ENCODE measurements at places on chromosomes 3 and 15.

DNA sequence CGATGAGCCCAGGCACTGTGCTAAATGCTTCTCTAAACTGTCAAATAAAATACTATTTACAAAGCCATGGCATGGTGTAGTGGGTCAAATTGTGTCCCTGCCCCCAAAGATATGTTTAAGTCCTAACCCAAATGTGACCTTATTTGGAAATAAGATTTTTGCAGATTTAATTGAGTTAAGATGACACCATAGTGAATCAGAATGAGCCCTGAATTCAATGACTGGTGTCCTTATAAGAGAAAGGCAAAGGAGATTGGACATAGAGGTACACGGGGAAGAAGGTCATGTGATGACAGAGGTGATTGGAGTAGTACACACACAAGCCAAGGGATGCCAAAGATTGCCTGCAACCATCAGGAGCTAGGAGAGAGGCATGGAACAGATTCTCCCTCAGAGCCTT lies 121.6 kb upstream of the VEPH1 start:
- H3K4me3 ChIP-seq = no peak overlapping the region
- DNase-seq = no peak
- H3K36me3 ChIP-seq = no peaks in the 10 kb centered on the region
- H3K4me1 ChIP-seq = no peaks in the 10 kb centered on the region
- H3K27me3 ChIP-seq = no peaks in the 10 kb centered on the region
- no peak overlapping the region for H3K27ac ChIP-seq

- H3K4me3 ChIP-seq = no peak overlapping the region
- H3K27me3 ChIP-seq = no peaks in the 10 kb centered on the region
- no peak for DNase-seq
- no peaks in the 10 kb centered on the region for H3K4me1 ChIP-seq
- H3K27ac ChIP-seq = no peak overlapping the region
- no peaks in the 10 kb centered on the region for H3K36me3 ChIP-seq
These were observed 66.5 kb upstream of the TBL1XR1 start for GRCh38 chr3:177263615-177264368.

GRCh38 chr15:101373577-101373976 lies 78.5 kb upstream of the SNRPA1 start:
- no peak overlapping the region for H3K27ac ChIP-seq
- no peaks in the 10 kb centered on the region for H3K27me3 ChIP-seq
- no peak overlapping the region for H3K4me3 ChIP-seq

DNA sequence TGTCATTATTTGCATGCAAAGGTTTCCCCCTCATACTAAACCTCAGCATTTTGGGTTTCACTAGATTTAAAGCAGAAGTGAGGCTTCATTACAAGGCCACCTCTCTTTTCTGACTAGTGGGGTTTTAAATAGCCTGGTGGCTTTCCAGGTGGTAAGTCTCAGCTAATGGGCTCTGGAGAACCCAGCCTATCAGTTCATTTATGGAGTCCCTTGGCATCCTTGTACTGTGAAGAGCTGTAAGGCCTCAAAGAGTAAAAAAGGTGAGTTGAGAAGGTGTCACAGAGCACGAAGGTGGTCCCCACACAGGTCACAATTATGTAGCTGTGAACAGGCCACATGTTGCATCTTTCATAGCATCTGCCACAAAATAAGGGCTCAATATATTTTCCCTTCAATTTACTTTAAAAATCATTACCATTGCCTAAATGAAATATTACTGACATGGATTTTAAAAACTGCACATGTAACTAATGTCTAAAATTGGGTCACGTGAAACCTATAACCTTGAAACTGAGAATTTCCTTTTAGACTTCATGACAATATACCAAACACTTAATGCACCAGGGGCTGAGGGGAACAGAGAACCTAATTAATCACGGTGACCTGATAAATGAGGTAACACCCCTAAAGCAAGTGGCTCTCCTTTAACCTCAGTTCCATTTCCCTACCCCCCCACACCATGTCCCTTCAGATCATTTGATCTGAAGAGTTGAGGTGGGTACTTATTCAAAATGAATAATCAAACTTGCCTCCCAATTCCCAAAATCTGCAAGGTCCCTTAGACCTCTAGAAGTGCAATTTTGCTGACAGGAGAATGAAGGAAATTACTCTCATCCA lies 1.3 kb downstream of the NGLY1 start:
- peak overlapping the region; percentile 86 for H3K27ac ChIP-seq
- H3K27me3 ChIP-seq = no peaks in the 10 kb centered on the region
- peaks cover 10% of the 10 kb centered on the region for H3K4me1 ChIP-seq
- H3K36me3 ChIP-seq = peaks cover 2% of the 10 kb centered on the region

GRCh38 chr15:27398631-27399161 lies 427.7 kb downstream of the GABRG3 start:
- no peaks in the 10 kb centered on the region for H3K27me3 ChIP-seq
- H3K27ac ChIP-seq = no peak overlapping the region
- no peak for DNase-seq
- H3K4me3 ChIP-seq = no peak overlapping the region
- H3K36me3 ChIP-seq = no peaks in the 10 kb centered on the region
- H3K4me1 ChIP-seq = no peaks in the 10 kb centered on the region

DNA sequence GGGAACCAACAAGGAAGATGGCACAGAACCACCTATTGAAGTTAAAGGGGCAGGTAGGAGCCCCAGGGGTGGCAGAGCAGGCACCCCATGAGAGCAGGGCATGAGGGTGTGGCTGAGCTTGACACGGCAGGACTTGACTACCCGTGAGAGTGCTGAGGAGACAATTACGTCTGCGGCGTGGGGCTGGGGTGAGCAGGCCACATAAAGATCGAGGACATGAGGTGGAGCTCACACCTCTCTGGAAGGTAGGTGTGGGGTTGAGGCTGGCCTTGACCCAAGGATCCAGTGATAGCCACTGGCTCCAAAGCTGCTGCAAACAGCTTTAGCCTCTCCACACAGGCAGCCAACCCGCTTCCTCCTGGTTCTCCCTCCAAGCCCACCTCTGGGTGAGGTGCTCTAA lies 64.5 kb downstream of the PCSK6 start:
- H3K4me1 ChIP-seq = no peaks in the 10 kb centered on the region
- no peak overlapping the region for H3K27ac ChIP-seq
- H3K4me3 ChIP-seq = no peak overlapping the region
- no peaks in the 10 kb centered on the region for H3K27me3 ChIP-seq

GRCh38 chr15:38213356-38213755 lies 39.3 kb upstream of the SPRED1 start:
- no peak overlapping the region for H3K27ac ChIP-seq
- no peak overlapping the region for H3K4me3 ChIP-seq
- no peaks in the 10 kb centered on the region for H3K4me1 ChIP-seq
- H3K27me3 ChIP-seq = no peaks in the 10 kb centered on the region

DNA sequence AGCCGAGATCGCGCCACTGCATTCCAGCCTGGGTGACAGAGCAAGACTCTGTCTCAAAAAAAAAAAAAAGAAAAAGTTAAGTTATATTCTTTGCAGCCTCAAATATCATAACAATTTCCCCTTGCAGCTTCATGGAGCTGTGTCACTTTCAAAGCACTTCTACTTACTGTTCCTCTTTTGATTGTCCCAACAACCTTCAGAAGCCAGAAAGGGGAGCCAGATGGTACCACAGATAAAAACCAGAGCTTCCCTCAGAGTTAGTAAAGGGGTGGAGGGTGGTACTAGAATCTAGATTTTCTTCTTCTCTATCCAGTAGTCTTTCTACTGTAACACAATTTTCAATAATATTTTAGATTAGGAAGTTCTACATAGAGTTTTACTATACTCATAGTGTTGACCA lies 188.8 kb downstream of the TAFA4 start:
- H3K4me3 ChIP-seq = no peak overlapping the region
- H3K4me1 ChIP-seq = no peaks in the 10 kb centered on the region
- no peak for DNase-seq
- H3K27me3 ChIP-seq = no peaks in the 10 kb centered on the region
- H3K36me3 ChIP-seq = no peaks in the 10 kb centered on the region

DNA sequence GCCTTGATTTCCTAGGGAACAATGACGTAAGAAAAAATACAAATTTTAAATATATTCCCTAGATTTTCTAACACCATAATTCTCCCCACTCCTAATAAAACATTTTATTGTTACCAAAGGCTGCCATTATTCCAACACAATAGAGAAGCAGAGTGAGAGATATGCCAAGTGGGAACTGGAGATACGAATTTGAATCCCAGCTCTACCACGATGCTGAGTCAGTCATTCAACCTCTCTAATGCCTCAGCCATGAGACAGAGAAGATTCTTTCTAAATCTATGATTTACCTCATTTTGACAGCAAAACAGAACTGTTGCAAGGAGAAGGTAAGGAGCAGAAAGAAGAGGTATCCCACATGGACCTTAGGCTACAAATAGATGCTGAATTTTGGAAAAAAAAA lies 112.5 kb downstream of the IGF2BP2 start:
- H3K27me3 ChIP-seq = no peaks in the 10 kb centered on the region
- H3K4me1 ChIP-seq = no peaks in the 10 kb centered on the region
- no peak overlapping the region for H3K4me3 ChIP-seq
- no peak for DNase-seq
- no peak overlapping the region for H3K27ac ChIP-seq
- no peaks in the 10 kb centered on the region for H3K36me3 ChIP-seq

DNA sequence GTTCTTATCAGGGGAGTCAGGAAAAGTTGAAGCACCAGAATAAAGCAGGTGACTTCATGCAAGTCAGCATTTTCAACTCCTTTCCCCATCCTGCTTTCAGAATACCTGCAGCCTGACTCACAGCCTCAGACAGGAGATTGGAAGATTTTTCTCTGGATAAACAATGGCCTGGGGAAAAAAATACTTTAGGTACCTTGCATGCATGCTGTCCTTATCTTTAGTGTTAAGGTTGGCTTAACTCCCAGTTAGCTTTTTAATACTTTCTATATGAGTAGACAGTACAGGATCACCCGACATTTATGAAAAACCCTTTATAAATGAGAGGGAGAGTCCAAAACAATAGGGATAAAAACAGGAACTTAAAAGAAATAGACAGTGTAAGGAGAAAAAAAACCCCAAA lies 53.6 kb downstream of the PAK2 start:
- H3K4me1 ChIP-seq = no peaks in the 10 kb centered on the region
- no peak overlapping the region for H3K27ac ChIP-seq
- DNase-seq = no peak

DNA sequence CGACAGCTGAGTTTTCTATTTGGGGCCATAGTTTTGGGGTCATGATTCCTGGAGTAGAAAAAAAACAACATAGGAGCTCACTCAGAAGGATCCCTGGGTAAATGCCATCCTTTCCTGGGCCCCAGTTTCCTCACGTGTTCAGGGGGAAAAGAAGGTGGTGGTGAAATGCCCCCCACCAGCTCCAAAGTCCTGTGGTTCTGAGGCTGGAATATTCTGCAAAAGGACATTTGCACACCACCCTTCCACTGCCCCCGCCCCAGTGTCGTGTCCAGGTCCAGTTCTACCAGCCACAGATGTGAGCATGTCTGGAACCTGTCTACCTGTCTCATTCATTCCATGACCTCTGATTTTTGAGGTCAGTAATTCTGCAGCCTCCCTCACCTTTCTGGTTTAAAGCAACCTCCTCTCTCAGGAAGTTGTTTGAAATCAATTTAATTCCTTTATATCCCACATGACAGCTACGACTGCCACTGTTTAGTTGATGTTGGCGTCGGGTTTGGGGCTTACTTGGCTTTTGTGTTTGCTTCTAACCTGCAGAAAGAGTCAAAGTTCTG lies 82.1 kb downstream of the SMAD3 start:
- no peaks in the 10 kb centered on the region for H3K36me3 ChIP-seq
- H3K4me3 ChIP-seq = no peak overlapping the region
- no peaks in the 10 kb centered on the region for H3K27me3 ChIP-seq
- H3K4me1 ChIP-seq = peaks cover 14% of the 10 kb centered on the region
- H3K27ac ChIP-seq = no peak overlapping the region

DNA sequence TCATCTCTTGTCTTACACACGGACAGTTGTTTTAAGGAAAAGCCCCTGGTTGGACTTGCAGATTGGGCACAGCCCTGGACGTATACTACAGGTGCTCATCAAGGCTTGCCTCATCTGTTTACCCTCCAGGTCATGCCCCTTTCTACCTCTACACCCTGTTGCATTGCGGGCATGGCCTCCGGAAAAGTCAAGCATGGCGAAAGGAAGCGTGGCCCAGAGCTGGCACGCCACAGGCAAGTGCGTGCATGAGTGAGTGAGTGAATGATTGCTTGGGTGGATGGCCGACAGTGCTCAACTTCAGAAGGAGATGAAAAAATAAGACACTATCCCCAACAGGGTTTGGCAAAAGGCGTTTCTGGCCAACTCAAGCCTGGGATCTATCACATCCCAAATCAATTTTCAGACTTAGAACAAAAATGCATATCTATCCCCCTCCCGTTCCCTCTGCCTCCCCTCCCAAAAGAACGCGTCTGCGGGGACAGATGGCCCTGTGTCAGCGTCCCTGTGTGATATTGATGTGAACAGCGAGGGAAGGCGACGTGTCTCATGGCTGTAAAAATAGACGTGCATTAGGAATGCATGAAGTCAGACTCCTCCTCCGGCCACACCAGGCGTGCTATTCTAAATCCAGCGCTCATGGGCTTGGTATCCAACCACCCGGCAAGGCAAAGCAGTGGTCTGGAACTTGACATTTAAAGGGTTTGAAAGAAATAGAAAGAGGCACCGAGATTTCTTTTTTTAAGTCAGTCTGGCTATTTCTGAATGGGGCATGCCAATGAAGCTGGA lies 96.0 kb downstream of the RPLP1 start:
- no peaks in the 10 kb centered on the region for H3K36me3 ChIP-seq
- H3K4me3 ChIP-seq = no peak overlapping the region
- no peaks in the 10 kb centered on the region for H3K4me1 ChIP-seq
- DNase-seq = no peak

- H3K27me3 ChIP-seq = no peaks in the 10 kb centered on the region
- no peak overlapping the region for H3K27ac ChIP-seq
- H3K4me3 ChIP-seq = no peak overlapping the region
- no peaks in the 10 kb centered on the region for H3K4me1 ChIP-seq
These were observed 33.6 kb downstream of the HES1 start for GRCh38 chr3:194169595-194169994.

- no peak overlapping the region for H3K4me3 ChIP-seq
- H3K36me3 ChIP-seq = no peaks in the 10 kb centered on the region
- H3K27me3 ChIP-seq = no peaks in the 10 kb centered on the region
- DNase-seq = no peak
These were observed 35.9 kb downstream of the CEMIP start for GRCh38 chr15:80815106-80815505.

All from GM12878 (cell line).